ENCODE measurements at places on chromosomes 16 and 17.
A peak's percentile ranks its signal among the peaks of the same experiment; 100 is the strongest.

DNA sequence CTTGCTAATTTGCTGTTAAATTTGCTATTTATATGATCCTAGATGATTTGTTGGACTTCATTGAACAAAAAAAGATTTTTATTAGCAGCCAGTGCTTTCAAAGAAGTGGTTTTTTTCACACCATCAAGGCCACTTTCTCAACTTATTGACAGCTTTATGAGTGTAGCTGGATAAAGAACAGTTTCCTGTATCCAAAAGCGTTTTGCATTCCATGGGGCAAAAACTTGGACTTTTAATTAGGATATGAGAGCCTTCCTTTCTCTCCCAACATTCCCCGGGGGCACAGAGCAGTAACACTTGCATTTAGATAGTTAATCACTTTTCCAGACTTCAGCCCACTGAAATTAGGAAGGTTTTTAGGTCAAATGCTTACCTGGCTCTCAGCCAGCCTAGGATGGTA lies 177.1 kb upstream of the ELAC2 start:
- no peak for DNase-seq

DNA sequence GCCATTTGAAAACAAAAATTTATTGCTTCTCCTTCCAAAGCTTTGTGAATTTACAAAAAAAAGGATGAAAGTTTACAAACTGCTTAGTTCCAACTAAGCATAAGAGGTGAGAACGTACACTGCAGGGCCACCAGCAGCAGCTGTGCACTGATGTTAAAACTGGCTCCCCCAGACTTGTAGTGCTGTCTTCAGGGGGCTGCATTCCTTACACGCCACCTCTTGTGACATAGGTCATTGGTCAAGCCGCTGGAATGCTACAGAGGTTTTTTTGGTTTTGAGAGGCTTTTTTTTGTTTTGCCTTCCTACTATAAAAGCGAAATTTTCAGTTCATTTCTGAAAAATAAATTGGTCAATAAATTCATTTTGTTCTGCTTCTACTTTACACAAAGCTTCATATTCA lies 6.9 kb downstream of the IFT20 start:
- DNase-seq, result no peak

DNA sequence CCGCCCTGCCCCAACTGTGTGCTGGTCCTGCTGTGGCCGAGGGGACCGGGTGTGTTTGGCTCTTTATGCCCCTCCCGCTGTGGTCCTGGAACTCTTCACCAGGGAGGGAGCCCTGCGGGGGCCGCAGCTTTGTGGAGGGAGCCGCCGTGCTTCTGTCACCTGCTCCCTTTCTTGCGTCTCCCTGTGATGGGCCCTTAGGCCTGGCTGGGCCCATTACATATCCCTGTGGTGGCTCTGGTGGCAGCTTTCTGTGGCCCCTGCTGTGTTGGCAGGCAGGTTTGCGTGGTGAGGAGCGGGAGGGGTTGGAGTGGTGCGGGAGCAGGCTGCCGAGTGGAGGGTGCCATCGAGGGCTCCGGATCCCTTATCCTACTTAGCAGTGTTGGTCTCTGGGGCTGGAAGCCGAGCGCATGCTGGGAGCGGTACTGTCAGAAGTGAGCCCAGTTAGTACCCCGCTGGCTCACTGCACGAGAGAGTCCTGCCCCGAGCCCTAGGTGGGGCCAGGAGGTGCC lies 60.4 kb downstream of the PDPK1 start:
- DNase-seq, result no peak

- DNase-seq, result peak; percentile 53
Observed at GRCh38 chr17:79026376-79027273, 2.7 kb downstream of the C1QTNF1 start.

- no peak for DNase-seq
Observed at GRCh38 chr16:75458029-75458428, 6.5 kb downstream of the TMEM170A start.

DNA sequence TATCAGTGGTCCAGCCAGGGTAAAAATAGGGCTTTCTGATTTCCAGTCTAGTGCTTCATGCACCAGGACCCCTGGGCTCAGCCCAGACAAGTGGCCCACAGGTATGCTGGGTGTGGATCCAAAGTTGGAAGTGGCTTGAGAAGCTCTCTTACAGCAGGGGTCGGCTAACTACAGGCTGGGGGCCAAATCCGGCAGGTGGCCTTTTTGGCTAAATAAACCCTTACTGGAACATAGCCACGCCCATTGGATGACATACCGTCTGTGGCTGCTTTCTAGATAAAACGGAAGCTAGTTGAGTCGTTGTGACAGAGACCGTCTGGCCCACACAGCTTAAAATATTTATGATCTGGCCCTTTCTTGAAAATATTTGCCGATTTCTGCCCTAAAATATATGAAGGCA lies 119.0 kb upstream of the CDC42EP4 start:
- DNase-seq, result no peak

DNA sequence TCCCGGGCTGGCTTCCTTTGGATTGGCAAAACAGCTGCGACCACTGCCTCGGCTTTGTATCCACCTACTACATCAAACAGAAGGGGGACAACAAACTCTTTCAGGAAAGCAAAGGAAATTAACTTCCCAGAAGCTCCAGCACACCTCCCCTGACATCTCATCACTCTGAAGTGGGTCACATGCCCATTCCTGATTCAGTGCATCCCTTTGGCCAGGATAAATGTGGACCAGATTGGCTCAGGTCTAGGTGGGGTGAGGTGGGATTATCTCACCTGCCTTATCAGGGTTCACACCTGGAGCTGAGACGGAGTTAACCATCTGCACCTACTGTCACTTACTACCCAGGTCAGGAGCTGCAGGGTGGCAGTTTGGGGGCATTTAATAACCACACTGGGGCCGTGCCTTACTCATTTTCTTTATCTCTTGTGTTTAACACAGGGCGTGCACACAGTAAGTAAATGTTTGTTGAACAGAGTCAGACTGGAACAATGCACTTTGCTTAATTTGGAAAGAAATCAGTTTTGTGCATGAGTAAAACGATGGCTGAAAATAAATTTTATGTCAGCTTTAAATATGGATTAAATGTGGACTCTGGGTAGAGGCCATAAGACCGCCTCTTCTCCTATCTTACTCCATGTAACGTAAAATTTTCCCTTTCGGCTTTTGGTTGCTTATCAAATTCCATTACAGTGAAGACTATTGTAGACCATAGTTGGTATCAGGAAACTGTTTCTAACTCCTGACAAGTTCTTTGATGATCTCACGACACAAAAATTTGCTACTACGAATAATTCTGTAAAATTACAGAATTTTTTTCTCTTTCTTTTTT lies 36.0 kb downstream of the IQCK start:
- no peak for DNase-seq

- no peak for DNase-seq
Observed at GRCh38 chr17:79866791-79867518, 27.7 kb upstream of the CBX4 start.

GRCh38 chr16:26645614-26646013 lies 421.1 kb upstream of the C16orf82 start:
- DNase-seq, result peak; percentile 8

DNA sequence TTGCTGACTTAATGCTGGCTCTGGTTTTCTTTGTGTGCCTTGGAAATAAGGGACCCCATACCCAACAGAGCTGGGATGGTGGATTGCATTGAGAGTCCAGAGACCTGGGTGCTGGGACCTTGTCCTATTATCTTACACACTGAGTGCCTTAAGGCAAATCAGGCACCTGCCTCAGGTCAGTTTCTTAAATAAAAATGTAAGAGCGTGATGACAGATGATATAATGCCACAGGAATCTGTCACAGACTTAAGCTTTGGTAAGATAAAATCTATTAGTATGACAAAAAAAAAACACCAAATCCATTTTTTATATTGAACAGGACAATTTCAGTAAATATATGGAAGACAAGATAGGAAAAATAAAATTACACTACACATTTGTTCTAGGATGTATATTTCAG lies 1.6 kb downstream of the MT1A start:
- no peak for DNase-seq

DNA sequence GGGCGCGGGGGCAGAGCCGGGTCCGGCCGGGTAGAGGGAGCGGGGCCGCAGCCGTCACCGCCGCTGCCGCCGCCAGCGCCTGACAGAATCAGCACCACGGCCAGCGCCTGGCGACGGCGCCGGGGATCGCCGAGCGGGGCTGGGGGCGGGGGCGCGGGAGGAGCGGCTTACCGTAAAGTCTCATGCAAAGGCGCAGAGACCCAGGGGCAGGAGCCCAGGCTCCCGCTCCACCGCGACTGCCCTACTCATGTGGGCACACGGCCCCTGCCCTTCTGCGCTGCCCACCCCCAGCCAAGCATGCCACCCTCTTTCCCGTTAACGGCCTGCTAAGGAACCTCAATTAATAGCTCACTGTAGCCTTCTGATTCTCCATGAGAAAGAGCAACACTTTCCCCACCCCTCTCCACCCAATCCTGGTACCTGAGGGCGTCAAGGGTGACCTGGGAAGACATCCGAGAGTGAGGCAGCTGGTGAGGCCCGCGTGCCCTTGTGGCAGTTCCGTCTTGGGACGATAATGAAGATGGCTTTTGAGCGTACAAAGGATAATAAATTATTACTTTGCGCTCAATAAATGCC lies at the start of gene SEZ6:
TSS of gene SEZ6 (minus strand) at position 98 of the 576 bp plus-strand sequence. CDS start 164 bp downstream, outside the sequence.
- DNase-seq, result peak; percentile 76

- DNase-seq, result peak; percentile 31
Observed at GRCh38 chr17:40281663-40282062, 6.0 kb upstream of the CDC6 start.

GRCh38 chr17:28315846-28316705 lies 2.9 kb upstream of the TMEM97 start:
- DNase-seq, result no peak

GRCh38 chr17:67725373-67725791 lies 7.6 kb downstream of the NOL11 start:
- DNase-seq, result no peak

- DNase-seq, result no peak
Observed at GRCh38 chr17:70478902-70479301, 309.6 kb downstream of the KCNJ2 start.

DNA sequence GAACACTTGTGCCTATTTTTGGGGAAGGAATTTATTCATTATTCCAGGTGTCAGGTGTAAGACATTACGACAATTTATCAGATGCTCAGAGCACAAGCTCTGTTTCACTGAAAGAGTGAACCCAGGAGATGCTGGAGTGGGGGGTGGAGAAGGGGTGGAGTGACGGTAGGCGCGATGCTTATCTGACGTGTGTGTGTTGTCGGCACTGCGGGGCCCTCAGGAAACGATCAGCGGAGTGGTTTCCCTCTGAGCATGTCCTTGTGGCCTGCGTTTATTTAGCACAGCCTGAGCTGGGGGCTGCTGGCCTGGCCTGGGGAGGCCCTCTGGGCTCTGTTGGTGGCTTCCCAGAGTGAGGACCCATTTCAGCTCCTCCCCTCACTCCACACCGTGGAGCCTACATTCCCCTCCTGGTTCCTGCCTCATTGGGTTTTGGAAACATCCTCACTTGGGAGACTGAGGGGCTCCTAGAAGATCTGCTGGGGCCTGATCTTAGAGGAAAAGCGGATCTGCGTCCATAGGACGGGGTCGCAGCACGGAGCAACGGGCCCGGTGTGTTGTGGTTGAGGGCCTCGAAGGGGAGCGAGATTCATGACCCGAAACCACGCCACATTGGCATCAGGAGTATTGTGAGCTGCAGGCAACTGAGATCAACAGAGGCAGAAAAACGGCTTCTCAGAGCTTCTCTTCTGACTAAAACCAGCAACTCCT lies 19.0 kb upstream of the GNG13 start:
- no peak for DNase-seq

DNA sequence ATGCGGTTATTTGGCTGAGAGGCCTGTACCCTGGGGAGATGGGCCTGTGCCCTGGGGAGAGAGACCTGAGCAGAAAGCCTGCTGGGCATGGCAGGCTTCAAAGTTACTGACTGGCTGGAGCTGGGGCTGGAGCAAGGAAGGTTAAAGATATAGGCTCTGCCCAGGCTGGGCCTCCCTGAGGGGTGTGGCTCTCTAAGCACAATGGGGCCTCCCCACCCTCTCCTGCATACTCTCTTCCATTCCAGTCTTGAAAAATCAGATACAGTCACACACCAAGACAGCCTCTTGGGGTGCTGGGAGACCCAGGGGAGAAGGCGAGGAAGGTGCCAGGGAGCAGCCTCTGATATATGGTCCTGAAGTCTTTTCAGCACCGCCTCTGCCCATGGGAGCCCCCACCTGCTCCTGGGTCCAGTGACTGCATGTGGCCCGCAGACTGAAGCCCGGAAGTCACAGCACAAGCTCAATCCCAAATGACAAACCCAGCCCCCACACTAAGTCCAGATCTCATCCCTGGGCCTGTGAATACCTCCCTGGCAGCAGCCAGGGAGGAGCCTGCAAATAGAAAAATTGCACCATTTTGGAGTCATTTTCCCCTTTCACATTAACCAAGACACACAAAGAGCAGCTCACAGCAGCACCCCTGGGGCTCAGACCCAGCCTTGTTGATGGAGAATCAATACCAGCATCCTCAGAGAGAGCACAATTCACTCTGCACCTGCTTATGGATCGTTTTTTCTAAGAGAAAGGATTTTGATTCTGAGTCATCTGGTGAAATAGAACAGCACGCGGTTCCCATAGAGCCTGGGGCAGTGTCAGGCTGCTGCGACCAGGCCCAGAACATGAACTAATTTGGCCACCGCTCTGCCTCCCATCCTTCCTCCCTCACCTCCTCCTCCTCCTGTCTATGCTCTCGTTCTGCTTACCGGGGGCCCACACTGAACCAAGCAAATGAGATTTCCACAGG lies 25.6 kb upstream of the CACNG1 start:
- DNase-seq, result no peak

GRCh38 chr16:88062341-88063210 lies 111.3 kb downstream of the BANP start:
- peak; percentile 78 for DNase-seq

GRCh38 chr16:4384509-4384942 lies 12.9 kb downstream of the VASN start:
- DNase-seq, result no peak

GRCh38 chr16:65975049-65975708 lies 391.3 kb upstream of the CDH5 start:
- peak; percentile 27 for DNase-seq

DNA sequence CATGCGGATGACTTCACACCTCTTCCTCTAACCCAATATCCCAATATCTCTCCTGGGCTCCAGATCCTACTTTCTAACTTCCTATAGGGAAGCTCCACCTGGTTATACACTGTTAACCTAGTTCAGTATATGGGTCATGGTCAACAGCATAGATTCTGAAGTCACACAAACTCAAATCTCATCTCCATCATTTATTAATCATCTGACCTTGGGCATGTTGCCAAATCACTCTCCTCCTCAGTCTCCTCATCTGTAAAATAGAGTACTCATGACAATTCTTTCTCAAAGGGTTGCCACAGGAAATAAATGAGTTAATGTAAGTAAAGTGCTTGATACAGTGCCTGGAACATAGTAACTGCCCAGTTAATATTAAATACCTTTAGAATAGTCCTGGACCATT lies 593 bp upstream of the CD300E start:
- DNase-seq, result no peak

GRCh38 chr16:13108126-13108525 lies 206.7 kb downstream of the SHISA9 start:
- DNase-seq, result no peak

GRCh38 chr16:4377573-4378154 lies 6.0 kb downstream of the VASN start:
- DNase-seq, result no peak

GRCh38 chr17:17540935-17541639 lies 44.9 kb upstream of the RASD1 start:
- DNase-seq, result no peak

Measured in ACHN (cell line).